Thymus (tissue), 14 donors: ENCODE measurements at places on chromosomes 11 and 22. TPM values are rescaled to one million over a fixed set of nuclear protein-coding genes. Genes with fewer than 3 reads are reported as not detected.
A peak's percentile ranks its signal among the peaks of the same experiment; 100 is the strongest.

DNA sequence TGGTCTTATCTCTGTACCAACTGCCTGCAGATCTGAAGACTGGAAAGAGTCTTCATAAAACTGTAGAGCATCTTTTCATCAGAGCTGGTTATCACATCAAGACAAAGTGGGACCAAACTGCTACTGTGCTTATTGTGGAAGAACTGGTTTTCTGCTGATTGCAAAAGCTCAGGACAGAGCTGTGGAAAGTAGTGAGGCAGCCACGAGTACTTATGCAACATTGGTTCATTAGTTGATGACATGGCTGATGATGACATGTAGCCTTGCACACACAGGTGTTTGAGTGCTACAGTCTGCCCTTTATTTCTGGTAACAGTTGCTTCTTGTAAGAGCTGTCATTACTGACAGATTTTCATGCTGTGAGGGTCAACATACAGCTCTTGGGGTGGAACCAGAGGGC is 185.4 kb upstream of the GUCY1A2 start:
- DNase-seq, result no peak

GRCh38 chr22:37278261-37278660 is 4.0 kb upstream of the CYTH4 start:
- no peak for DNase-seq

DNA sequence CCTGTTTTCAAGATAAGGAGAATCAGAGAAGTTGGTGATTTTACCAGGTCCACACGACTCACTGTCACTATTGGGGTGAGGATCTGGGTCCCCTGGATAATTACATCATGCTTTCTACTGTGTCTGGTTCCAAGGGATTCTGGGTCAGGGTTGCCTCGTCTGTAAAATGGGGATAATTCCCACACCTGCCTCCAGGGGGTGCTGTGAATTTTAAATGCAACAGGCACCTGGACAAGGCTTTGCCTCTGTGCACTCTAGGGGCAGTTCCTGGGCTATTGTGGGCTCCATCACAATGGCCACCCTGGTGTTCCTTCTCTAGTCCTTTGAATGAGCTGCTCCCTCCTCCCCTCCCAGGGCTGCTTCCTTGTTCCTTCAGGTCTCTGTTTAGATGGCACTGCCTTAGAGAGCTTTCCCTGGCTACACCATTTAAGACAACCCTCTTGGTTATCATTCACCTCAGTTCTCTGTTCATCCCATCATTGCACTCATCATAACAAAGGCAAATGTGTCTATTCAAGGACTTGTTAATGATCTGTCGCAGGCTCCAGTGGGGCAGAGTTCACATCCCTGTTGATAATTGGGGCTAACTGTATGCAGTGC is 178.6 kb downstream of the MIAT start:
- peak; percentile 4 for DNase-seq

The TMPRSS4 gene
- 2.5 TPM for total RNA-seq

DNA sequence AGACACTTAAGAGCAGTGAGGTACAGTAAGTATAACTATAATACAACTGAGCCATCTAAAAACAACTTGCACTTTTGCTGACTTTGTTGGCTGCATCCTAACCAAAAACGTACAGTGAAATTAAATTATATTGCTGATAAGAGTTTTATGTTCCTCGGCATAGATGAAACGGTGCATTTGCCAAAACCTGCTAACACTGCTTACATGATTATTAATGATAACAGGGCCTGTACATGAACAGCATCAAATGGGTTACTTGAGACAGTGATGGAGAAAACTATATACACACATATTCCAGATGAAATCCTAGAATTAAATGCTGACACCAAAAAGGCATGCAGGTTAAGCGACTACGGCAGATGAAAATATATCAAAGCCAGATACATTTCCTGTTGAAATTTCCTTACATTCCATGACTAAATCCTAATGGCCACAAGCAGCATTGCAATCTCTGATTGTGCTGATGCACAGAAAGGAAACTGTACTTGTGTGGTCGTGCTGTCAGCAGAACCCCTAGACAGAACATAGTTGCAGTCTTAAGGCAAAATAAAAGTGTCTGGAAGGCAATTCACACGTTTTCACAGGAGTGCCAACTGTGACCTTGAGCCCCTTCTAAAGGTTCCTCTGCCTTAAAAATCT is 143.9 kb downstream of the CADM1 start:
- no peak for DNase-seq

The PPFIBP2 gene
- total RNA-seq, result 6.0 TPM

DNA sequence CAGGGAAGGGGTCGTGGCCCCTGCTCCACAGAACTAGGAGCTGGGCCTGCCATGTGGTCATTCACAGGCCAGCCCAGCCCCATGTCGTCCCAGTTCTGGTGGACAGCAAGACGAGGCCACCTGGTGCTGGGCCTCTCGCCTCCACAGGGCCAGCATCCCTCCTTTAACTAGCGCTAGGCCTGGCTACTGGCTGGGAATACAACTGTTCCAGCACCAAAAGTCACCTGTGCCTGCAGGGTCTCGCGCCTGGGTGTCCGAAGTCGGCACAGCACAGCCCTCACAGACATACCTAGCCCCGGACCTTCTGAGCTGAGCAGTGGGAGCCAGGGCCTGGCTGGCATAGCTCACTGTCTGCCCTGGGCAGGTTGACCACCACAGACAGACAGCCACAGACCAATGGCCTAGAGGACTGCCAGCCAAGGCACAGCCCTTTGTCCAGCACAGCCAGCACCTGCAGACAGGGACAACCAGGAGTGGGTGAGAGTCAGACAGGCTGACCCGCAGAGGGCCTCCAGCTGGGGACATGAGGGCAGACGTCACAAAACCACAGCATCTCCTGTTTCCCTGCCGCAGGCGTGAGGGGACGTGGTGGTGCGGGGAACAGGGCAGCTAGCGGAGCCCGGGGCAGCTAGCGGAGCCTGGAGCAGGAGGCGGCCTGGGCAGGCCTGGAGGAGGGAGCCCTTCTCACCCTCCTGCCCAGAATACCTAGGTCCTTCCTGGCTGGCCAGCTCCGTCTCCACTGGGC is 27.2 kb upstream of the TH start:
- DNase-seq, result no peak

The RTN4RL2 gene
- total RNA-seq, result 0.42 TPM
